ENCODE measurements at places on chromosomes 4 and X.

DNA sequence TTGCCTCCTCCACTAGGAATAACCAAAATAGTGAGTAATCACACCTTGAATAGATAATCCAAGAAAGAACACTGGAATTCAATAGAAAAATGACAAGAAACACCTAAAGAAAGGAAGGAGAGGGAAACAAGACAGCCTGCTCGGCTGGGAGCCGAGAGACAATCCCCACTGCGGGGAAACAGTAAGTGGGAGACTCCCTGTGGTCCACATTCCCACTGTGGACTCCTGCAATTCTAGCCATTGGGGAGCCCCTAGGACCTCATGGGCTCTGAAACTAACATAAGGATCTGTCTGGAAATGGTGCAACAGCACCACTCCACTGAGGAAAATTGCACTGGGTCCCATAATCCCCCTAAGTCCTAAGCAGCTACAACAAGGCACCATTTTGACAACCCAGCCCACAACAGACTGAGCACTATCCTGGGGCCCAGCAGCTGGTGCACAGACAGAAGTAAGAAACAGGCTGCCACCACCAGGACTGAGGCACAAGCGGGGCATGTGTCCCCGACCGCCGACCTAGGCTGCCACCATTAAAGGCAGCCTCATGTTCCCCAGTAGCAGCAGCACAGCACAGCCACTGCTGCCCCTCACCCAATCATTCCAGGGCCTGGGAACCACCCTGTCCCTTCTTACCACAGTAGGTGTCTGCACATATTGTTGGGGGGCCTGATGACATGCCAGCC, 14.2 kb downstream of the LRBA start:
- DNase-seq, result no peak

DNA sequence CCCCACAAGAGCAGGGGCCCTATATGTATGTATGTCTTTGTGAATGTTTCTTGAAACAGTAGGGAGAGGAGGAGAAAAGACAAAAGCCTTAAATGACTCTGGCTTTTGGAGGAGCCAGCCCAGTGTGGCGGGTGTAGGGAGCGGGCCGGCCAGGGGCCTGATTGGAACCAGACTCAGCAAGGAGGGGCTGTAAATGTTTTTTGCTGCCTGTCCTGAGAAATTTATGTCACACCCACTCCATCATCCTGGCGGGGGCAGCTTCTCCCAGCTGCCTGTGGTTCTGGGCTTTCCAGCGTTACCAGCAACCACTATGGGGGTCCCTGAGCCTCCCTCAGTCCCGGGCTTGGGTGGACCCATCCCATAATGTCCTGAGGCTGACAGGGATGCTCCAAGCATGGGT, 130.8 kb downstream of the PJA1 start:
- DNase-seq, result no peak

GRCh38 chrX:55159551-55159950, 60.6 kb upstream of the PAGE5 start:
- no peak for DNase-seq

- peak; percentile 19 for DNase-seq
Observed at GRCh38 chr4:119286377-119287002, 35.4 kb downstream of the FABP2 start.

DNA sequence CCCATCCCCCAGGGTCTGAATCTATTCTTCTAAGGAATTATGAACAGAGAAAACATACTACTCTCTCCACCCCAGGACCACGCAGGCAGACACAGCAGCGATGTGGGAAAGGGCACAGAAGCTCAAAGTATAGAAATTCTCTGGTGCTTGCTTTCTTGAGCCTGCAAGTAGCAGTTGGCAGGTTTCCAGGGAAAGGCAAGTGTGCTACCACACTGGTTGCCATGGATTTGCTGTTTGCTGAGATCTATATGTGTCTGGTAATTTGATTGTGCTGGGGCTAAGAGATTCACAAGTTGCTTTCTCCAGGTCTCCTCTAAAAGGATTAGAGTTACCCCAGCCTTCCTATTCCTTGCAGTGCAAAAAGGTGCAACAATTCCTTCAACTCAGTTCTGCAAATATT, 83.1 kb downstream of the GUCY2F start:
- DNase-seq, result no peak
